Stimulated activated CD4-positive, alpha-beta T cell treated with anti-CD3 and anti-CD28 coated beads, Interleukin-4, amount 100 ng/mL, for 1 hour (primary cell): ENCODE measurements at places on chromosomes 5 and 9.

DNA sequence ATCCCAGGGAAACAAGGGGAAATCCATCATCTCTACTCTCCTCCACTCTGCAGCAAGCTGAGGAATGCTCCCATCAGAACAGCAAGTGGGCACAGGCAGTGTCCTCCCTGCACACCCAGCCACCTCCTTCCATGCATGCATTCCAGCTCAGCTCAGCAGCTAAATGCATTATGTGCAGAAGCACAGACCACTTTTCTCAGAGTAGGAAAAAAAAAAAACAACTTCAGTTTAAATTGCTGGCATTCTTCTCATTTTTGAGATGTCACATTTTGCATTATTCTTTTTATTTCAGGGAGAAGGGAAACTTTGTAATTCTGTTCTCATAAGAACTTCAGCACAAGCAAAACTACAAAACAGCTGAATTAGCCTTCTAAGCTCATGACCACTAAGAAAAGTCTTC lies 312.2 kb downstream of the SEMA5A start:
- no peak for DNase-seq

DNA sequence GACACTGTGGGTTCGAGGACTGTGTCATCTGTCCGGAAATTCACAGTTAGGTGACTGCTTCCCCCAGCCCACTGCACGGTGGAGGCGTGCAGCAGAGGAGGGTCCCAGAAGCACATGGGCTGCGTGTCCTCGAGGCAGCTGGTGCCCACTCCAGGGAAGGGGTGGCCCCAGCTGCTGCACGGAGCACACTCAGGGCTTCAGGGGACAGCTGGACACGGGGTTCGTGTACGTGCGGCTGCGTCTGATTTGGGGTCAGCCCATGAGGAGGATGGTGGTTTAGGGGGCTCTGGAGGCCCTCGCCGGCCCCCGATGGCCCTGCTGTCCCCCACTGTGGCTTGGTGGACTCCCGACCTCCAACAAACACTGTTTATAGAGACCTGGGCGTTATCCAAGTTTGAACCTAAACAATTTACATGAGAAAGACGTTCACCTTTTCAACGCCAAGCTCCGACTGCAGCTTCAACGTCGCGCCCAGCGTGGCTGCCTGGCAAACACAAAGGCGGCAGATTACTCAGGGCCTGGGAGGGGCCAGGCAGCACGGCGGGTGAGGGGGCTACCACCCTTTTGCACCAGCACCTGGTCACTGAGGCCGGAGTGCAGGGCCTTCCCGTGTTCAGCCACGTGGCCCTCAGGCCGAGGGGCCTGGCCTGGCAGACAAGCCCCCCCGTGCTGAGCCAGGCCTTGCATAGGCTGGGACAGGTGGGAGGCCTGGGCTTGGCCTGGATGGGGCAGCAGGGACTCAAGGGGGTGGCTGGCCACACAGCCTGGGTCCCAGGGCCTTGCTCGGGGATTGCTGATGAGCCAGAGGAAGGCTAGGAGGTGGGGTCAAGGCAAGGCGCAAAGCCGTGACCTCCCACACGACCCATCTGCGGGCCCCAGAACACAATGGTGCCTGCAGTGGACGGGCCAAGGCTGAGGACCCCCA lies 55.2 kb downstream of the EXD3 start:
- no peak for DNase-seq

- DNase-seq: no peak
Observed at GRCh38 chr5:147017191-147017590, 138.6 kb upstream of the PPP2R2B start.

DNA sequence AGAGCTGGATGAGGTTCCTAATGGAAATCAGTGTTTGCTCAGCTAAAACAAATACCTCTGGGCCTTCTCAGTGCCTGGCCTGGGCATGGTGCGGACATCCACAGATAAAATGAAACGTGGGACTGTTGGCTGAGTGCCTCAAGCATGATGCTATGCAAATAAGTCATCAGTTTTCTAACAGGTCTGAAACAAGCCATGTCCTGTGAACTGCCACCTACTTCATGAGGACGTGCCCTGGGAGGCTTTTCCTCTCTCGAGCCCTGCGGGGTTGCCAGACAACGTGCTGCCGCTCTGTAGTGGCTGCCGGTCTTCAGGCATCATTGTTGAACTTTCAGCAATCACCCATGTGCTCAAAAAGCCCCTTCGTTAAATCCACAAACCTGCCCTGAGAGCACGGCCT lies 240.4 kb upstream of the IRX2 start:
- no peak for DNase-seq

DNA sequence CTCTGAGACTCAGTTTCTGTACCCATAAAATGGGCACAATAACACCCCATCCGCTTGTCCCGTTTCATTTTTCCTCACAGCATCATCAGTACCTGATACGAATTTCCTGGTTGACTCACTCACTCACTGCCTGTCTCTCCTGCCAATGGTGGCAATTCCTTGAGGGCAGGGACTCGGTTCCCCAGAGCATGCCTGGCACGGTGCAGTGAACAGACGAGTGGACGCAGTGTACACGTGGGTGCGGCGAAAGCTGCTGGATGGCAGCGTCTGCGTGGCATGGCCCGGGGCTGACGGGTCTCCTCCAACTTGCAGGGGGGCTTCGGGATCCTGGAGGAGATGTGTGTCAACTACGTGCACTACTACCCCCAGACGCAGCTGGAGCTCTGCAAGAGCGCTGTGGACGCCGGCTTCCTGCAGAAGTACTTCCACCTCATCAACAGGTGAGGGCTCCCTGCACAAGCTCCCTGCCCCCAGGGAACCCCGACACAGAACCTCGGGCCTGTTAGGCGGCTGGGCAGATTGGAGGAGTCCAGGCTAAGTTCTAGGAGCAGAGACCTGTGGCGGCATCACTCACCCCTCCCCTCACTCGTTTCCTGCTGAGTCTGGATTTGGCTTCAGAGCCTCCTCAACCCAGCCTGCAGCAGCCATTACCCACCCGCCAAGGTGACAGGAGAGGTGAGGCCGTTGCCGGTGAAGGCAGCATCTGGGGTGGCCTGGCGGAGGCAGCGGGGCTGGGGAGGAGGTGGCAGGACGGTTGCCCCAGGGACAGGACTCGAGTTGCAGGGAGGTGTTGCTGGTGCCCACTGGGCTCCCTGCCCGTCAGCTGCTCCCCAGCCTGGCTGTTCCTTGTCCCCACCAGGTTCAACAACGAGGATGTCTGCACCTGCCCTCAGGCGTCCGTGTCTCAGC lies 20.3 kb downstream of the DBH start:
- peak; percentile 32 for DNase-seq

- DNase-seq: no peak
Observed at GRCh38 chr9:76756268-76756640, 8.0 kb upstream of the PCA3 start.

DNA sequence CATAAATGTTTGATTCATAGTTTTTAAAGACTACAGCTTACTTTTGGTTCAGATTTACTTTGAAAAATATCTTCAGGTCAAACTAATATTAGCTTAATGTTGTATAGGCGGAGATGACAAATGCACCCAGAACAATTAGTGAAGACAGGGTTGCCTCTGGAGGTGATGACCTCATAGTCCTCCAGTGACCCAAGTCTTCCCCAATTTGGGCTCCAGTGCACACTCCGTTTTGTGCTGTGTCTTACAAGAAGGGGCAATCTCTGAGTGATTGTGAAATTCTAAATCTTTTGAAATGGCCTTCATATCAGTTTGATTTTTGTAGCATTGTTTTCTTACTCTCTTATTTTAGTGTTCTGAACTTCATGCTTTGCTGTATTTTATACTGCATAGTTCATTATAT lies 57.6 kb downstream of the DENND4C start:
- DNase-seq: no peak

DNA sequence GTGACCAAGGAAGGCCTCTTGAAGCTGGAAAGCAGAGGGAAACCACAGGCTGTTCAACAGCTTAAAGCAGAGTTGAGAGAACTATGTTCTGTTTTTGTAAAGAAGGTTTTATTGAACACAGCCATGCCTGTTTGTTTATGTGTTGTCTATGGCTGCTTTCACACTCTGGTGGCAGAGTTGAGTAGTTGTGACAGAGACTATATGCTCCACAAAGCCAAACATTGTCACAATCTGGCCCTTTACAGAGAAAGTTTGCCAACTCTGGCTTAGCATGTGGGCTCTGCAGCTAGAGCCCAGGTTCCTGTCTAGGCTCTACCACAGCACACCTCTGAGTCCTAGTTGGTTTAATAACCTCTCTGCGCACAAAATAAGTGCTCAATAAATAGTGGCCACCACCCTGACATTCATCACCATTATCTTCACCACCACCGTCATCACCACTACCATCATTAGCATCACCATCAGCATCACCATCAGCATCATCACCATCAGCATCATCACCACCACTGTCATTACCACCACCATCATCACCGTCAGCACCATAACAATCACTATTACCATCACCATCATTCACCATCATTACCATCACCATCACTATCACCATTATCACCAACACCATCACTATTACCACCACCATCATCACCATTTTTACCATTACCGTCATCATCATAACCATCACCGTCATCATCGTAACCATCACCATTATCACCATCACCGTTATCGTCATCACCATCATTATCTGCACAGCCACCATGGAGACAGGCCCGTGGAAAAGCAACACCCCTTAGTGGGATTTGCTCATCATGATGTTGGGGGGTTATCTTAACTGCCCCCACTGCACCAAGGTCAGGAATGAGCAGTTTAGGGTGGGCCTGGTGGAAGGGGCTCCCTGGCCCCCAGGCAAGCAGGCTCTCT lies 18.3 kb downstream of the AKNA start:
- no peak for DNase-seq

- DNase-seq: no peak
Observed at GRCh38 chr5:41510176-41510831, at the start of gene PLCXD3. TSS of gene PLCXD3 (minus strand) at chr5:41510601. CDS start at chr5:41510526, 75 bp downstream.

DNA sequence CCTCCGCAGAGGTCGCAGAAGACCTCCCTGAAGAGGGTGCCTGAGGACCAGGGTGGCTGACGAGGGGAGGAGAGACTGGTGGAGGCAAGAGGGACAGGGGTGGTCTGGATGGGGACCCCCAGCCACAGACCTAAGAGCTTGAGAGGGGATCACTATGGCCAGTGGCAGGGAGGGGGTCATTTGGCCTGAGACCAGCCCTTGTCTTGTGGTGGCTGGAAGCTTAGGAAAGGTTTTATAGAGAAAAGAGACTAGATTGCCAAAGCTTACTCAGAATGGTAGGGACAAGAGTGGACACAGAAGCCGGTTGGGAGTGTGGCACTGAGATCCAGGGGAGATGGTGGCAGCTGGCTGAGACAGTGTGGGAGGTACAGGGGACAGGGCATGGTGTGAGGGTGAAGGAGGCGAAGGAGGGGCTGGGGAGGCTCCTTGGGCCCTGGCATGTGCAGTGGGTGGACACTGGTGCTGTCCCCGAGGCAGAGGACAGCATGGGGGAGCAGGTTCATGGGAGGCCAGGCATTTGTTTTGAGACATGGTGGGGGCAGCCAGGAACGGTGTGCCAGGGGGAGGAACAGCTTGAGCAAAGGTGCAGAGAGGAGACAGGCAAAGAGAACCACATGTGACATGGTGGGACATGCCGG lies 123.0 kb downstream of the C9orf50 start:
- DNase-seq: no peak

DNA sequence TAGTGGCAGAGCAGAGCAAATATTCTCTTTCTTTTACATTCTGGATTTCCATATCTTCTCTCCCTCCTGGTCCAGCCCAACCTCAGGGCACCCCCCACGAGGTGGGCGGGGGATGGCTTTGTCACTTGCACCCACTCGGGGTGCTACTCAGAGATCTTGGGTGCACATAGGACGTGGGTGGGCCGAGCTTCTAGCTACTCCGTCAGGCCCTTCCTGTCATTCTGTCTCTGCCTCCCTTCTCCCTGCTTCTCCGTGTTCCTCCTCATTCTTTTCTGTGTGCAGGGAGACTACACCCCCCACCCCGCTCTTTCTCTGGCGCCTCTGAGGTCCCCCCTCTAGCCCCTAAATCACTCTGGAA lies 19.5 kb downstream of the PCDHGC5 start:
- DNase-seq: no peak

DNA sequence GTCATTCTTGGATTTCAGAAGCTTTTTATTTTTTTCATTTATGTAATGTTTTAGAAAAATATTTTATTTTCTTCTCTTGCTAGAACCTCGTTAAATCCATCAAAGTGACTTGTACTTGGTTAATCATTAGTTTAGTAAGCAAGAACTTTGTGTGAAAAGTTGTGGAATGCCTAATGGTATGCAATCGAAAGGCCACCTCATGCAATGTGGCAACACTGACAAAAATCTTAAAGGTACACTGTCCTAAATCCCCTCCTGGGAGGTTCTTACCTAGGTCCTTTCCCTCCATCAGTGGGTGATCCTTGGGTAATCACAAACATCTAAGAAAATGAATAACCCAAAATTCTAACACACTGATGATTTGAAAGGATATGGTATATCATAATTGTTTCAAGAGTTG lies 304.2 kb downstream of the DNAH5 start:
- no peak for DNase-seq

DNA sequence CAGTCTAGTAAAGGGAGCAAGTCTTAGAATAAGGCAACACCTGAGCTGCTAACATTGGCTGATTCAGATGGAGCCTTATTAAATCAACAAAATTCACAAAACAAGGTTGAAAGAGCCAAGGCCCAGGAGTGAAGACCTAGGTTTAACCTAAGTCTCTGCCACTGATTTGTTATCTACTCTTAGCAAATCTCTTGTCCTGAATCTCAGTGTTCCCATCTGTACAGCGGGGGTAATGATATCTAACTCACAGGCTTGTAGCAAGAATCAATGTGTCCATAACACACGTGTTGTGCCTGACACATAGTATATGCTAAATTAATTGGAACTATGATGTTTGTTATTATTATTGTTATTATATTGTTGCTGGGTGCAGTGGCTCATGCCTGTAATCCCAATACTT lies 61.0 kb downstream of the PDE6A start:
- DNase-seq: no peak

- DNase-seq: no peak
Observed at GRCh38 chr5:108339220-108339619, 42.7 kb downstream of the FBXL17 start.

DNA sequence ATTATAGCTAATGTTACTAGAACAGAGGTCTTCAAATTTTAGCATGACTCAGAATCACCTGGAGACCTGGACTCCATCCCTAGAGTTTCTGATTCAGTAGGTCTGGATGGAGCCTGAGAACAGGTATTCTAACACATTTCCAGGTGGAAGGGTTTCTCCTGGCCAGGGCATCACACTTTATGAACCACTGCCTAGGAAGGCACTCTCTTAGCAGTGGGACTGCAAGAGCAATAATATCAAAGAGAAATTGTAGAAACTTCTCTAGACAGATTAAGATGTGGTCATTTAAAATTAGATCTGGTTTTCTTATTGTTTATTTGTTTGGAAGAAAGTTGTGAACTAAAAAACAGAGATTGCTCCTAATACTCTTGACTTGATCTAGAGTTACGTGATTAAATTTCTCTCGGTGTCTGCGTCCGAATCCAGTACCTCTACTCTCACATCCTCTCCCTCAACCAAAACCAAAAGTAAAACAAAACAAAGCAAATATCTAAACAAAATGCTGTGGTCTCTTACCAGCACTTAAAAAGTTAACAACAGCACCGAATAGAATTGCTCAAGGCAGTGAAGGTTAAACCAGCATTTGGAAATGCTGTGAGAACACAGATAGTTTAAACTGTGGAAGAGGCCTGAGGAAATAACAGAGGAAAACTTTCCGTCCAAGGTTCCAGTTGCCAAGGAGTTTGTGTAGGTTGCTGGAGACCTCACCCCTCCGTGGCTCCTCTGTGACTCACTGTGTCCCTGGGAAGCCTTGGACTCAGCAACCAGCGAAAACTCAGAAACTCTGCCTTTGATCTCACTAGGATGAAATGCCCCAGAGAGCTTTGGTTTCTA lies 193.4 kb downstream of the ARRDC3 start:
- no peak for DNase-seq

- no peak for DNase-seq
Observed at GRCh38 chr9:105912863-105913516, 218.6 kb downstream of the TMEM38B start.
